ENCODE measurements at places on chromosomes 1 and 21. TPM values are rescaled to one million over a fixed set of nuclear protein-coding genes. Genes with fewer than 3 reads are reported as not detected.

DNA sequence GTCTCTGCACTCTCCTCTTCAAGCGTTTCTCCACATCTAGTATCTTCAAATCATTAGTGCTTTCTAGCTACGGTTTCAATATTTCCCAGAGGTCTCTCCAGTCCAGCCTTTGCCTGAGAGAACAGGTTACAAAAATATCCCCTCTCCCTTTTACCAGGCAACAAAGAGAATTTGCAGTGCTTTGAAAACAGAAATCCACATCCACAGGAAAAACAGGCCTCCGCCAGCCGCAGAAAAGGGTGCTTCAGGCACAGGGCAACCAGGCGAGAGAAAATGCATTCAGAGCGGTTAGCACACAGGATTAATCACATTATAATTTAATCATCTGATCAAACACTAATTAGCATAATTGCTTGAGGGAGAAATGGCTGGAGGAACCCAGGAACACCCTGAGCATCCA lies 13.8 kb downstream of the DSCAM start:
- DNase-seq, result no peak

FHAD1 gene
- not detected for polyA plus RNA-seq

- DNase-seq, result no peak
Measured at GRCh38 chr1:160942926-160943325, 11.7 kb downstream of the ITLN2 start.

TSPEAR gene
- polyA plus RNA-seq, result not detected

- DNase-seq, result peak; percentile 52
Measured at GRCh38 chr1:51569284-51570062, 47.4 kb upstream of the OSBPL9 start.

DNA sequence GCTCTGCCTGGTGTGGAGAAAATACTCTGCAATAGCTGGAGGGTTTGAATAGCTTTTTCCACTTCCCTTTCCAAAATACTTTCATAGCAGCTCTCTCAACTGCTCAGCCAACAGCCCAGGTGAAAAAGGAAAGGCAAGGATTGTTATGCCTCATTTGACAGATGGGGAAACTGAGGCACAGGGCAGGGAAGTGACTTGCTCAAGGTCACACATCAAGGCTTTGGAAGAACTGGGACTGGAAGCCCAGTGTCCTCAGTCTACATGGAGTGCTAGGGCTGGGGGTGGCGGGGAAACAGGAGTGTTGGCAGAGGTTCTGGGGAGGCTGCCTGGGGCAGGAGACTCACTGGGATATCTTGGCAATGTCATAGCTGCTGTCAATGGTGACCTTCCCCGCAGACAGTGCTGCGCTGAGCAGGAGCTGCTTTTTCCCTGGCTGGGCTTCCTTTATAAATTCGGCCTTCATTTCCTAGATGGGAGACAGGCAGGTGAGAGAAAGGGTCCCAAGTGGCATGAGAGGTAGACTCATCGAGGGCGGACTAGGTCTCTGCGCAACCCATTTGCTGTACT lies 4.0 kb downstream of the CHI3L1 start:
- DNase-seq, result no peak

PITHD1 gene
- 35.2 TPM for polyA plus RNA-seq

LAMB3 gene
- polyA plus RNA-seq, result 2.4 TPM

CFAP107 gene
- 0.23 TPM for polyA plus RNA-seq

GRCh38 chr1:171550050-171550449 lies 64.7 kb downstream of the PRRC2C start:
- no peak for DNase-seq

- no peak for DNase-seq
Measured at GRCh38 chr1:25662061-25662460, 45.5 kb downstream of the MAN1C1 start.

- no peak for DNase-seq
Measured at GRCh38 chr1:223256034-223256433, 107.9 kb downstream of the SUSD4 start.

IVL gene
- not detected for polyA plus RNA-seq
